Lower lobe of right lung (tissue), 2 donors: ENCODE measurements at places on chromosomes 16 and 17. TPM values are rescaled to one million over a fixed set of nuclear protein-coding genes. Genes with fewer than 3 reads are reported as not detected.

DNA sequence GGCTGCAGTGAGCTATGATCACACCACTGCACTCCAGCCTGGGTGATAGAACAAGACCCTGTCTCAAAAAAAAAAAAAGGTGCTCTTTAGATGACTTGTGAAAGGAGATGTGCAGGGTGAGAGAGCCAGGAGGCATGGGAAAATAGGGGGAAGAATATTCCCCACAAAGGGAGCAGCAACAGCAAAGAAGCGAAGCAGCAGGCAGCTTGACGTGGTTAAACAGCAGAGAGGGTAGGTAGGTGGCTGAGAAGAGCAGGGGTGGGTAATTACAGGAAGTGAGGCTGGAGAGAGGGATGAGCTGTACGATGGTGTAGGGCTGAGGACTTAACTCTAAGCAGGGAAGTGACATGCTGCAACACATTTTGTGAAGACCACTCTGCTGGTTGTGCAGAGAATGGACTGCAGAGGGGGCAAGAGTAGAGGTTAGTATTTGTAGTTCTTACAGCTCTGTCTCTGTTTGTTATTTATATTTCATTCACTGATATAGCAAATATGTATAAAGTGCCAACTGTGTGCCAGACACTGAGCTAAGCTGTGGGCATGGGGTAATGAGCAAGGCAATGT lies 1.6 kb downstream of the HEATR3 start:
- peaks cover 26% of the 10 kb centered on the region for H3K36me3 ChIP-seq
- H3K27ac ChIP-seq = no peak overlapping the region
- peak overlapping the region; percentile 99 for H3K4me3 ChIP-seq
- H3K27me3 ChIP-seq = no peaks in the 10 kb centered on the region
- peaks cover 23% of the 10 kb centered on the region for H3K4me1 ChIP-seq

- H3K4me1 ChIP-seq = peaks cover 18% of the 10 kb centered on the region
- peak overlapping the region; percentile 77 for H3K27ac ChIP-seq
- H3K4me3 ChIP-seq = peak overlapping the region; percentile 45
- DNase-seq = no peak
- no peaks in the 10 kb centered on the region for H3K36me3 ChIP-seq
- H3K27me3 ChIP-seq = no peaks in the 10 kb centered on the region
Measured at GRCh38 chr17:31318851-31319661, 2.4 kb downstream of the EVI2A start.

GRCh38 chr17:54983260-54983659 lies 14.7 kb downstream of the STXBP4 start:
- H3K4me3 ChIP-seq = no peak overlapping the region
- DNase-seq = no peak
- H3K36me3 ChIP-seq = no peaks in the 10 kb centered on the region
- H3K27me3 ChIP-seq = no peaks in the 10 kb centered on the region

DNA sequence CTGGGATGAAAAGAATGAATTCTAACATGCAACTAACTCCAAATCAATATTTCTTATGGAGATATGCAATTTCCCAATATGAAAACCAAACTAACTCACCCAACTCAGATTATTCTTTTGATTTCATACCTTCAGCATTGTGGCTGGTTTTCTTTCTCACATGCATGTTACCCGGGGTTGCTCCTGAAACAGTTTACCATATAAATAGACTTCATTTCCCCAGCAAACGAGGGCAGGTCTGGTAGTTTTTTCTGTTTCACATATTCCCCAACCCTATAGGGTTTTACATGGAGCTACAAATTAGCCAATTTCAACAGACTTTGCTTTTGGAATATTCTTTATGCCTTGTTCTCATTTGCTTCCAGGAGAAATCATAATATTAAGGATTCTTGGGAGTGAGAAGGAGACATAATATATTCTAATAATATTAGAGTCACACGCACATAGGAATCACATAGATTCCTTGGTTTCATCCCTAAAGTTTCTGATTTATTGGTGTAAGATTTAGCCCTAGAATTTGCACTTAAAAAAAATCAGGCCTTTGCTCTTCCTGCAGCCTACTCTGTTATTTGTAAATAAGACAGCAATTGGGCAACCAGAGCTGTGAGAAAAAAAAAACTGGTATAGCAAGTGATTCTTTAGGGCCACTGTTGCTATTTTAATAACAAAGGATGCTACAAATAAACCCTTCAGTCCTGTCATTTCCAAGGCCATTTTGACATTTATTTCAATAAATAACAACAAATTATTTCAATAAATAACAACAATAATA lies 60.3 kb upstream of the FAM20A start:
- no peak overlapping the region for H3K27ac ChIP-seq
- no peaks in the 10 kb centered on the region for H3K4me1 ChIP-seq
- no peaks in the 10 kb centered on the region for H3K27me3 ChIP-seq

DNA sequence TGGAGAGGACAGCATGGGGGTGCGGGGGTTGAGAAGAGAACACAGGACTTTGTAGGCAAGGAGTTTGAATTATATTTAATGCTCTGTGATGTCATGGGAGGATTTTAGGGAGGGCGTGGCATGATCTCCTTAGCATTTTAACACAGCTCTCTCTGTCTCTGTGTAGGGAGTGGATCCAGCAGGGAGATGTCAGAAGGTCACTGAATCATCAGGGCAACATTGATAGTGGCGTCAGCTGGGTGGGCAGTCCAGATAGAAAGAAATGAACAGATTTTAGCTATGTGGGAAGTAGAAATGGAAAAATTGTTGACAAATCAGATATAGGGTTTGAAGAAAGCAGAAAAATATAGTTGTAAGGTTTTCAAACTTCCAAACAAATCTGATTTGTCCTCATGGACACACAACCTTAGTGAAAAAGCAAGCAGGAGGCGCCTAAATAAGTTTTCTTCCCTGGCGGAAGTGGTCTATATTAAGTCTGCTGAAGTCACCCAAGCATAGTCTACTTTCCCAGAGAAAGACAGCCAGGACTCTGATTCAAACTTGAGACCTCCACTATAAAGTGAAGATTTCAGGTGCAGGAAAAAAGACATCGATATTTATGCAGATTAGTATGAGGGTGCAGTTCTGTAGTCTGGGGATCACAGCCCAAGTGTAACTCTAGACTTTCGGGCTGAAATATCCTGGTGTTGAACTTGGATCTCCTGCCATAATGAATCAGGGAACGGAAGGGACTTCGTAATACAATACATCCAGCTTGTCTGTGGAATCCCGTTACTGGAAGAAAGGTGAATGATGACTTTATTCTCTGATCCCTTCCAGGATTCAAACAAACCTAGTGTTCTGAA lies 10.1 kb upstream of the PCTP start:
- H3K27me3 ChIP-seq = no peaks in the 10 kb centered on the region
- no peak overlapping the region for H3K4me3 ChIP-seq
- no peak for DNase-seq
- peaks cover 4% of the 10 kb centered on the region for H3K4me1 ChIP-seq
- no peaks in the 10 kb centered on the region for H3K36me3 ChIP-seq
- H3K27ac ChIP-seq = no peak overlapping the region

DNA sequence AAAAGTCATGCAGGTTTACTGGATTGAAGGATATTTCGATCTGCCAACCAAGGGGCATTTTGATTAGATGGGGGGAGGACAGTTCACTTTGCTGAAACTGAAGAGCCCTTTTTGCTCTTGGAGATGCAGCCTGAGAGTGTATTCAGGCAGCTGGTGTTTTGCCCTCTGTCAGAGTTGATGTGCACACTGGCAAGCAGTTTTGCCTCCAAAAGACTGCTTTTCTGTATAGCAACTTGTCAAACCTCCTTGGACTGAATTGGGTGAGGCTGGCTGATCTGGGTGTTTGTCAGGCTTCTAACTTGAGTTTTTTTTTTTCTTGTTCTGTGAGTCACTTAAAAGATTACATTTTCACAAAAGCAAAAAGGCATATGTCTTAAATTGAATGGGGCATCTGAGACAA lies 22.6 kb upstream of the ANKFN1 start:
- H3K27ac ChIP-seq = no peak overlapping the region
- no peaks in the 10 kb centered on the region for H3K36me3 ChIP-seq
- H3K27me3 ChIP-seq = no peaks in the 10 kb centered on the region
- H3K4me1 ChIP-seq = no peaks in the 10 kb centered on the region
- no peak for DNase-seq

DNA sequence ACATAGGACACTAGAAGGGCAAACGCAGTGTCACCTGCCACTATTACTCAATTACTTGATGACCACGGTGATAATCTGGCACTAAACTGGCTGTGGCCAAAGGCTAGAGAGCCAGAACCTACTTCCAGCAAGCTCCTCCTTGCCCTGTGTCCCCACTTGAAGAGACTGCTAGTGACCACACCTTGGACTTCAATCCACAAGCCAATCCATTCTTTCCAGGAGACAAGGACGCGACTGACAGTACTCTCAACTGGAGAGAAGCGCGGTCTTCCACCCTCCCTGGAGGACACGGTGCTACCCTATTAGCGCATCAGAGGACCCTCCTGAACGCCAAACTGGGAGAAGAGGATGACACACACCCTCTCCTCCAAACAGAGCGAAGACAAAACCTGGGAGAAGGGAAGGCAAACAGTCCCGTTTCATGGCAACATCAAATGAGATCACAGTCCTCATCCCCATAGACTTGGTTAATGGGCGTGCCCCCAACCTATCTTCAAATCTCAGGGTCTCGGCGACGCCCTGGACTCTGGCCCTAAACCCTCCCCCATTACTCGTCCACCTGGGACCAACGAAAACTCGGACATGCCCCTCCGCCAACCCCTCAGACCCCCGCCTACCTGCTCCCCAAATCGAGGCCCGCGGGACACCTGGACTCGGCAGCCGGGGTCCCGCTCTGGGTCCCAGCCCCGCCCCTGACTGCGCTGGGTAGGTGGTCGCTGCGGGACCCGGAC lies 508 bp downstream of the FLCN start:
- H3K27me3 ChIP-seq = no peaks in the 10 kb centered on the region
- peak overlapping the region; percentile 100 for H3K4me3 ChIP-seq
- DNase-seq = no peak
- H3K4me1 ChIP-seq = peaks cover 29% of the 10 kb centered on the region

DNA sequence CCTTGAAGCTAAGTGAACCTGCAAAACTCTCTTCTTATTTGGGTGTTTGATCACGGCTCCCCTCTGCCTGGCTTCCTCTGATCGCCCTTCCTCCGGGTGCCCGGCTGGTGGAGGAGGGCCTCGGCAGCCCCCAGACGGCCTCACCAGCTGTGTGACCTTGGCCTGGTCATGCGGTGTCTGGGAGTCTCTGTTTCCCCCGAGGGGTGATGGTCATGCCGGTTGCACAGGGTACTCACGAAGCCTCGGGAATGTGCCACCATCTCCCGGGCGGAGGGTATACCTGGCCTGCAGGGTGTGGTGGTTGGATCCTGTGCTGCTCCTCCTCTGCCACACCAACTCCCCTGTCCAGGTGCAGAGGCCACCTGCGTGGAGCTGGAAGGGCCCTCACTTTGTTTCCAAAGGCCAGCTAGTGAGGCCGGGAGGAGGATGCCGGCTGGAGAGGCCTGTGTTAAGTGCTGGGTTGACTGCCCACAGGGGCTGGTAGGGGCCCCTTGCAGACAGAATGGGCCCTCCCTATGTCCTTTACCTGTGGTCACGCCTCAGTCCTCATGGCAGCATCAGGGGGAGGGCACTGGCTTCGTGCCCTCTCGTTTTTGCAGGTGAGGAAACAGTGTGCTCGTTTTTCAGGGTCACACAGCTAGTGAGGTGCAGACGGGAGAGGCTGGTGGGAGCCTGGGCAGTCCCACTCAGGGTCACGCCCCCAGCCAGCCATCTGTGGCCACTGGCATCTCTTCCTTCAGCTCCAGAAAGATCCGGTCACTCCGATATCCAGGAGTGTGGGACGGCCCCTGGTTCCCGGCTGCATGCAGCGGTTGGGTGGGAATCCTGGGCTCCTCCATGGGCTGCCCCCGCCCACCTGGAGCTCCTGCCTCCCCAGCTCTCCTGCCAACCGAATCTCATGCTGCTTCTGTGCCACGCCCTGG lies 148.5 kb upstream of the GSE1 start:
- H3K27me3 ChIP-seq = peaks cover 21% of the 10 kb centered on the region
- H3K27ac ChIP-seq = no peak overlapping the region
- H3K4me3 ChIP-seq = no peak overlapping the region

- H3K36me3 ChIP-seq = no peaks in the 10 kb centered on the region
Measured at GRCh38 chr17:33328129-33328528, 35.0 kb upstream of the ASIC2 start.

DNA sequence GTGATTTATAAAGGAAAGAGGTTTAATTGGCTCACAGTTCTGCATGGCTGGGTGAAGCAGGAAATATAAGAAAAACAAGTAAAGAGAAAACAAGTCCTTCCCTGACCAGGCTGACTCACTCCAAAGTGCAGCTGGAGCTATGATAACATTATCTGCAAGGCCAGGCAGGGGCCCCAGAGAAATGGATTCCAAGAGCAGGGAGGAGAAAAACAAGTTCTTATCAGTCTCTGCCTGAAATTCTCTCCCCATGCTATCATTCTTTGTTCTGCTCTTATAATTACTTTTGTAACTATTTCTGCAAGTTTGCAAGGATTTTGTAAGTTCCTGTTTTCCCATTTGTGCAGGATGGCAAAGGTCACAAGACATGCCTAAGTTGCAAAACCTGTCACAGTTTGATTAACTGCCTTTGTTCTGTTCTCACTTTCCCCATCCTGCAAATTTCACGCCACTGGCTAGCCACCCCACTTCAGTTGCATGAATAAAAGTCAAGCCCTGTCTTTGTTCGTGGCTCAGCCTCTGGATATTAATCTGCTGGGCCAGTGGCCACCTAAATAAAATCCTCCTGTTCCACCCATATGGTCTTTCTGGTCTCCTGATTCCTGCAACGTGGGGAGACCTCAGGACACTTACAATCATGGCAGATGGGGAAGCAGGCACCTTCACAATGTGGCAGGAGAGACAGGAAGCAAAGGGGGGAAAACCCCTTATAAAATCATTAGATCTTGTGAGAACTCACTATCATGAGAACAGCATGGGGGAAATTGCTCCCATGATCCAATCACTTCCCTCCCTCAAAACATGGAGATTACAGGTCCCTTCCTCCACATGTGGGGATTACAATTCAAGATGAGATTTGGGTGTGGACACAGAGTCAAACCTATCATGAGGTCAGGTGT lies 13.1 kb downstream of the ABCA9 start:
- no peaks in the 10 kb centered on the region for H3K27me3 ChIP-seq
- peaks cover 23% of the 10 kb centered on the region for H3K4me1 ChIP-seq
- H3K27ac ChIP-seq = peak overlapping the region; percentile 63
- H3K36me3 ChIP-seq = peaks cover 3% of the 10 kb centered on the region
- H3K4me3 ChIP-seq = no peak overlapping the region

GRCh38 chr16:75337430-75337829 lies 86.0 kb upstream of the BCAR1 start:
- no peak overlapping the region for H3K4me3 ChIP-seq
- no peaks in the 10 kb centered on the region for H3K36me3 ChIP-seq
- no peak overlapping the region for H3K27ac ChIP-seq
- DNase-seq = no peak
- H3K27me3 ChIP-seq = no peaks in the 10 kb centered on the region

Gene TNFSF13
- 161 TPM for total RNA-seq

Gene NPIPB13
- 27.6 TPM for total RNA-seq

Gene P2RX1
- 8.7 TPM for total RNA-seq

Gene STX1B
- total RNA-seq = 0.32 TPM

Gene CCL16
- total RNA-seq = 0.50 TPM

Gene DNASE1L2
- total RNA-seq = 2.0 TPM
